Hematopoietic multipotent progenitor cell treated with erythropoietin and hydrocortisone succinate and interleukin-3 and kit ligand, for 17 days (in vitro differentiated cells): ENCODE measurements at places on chromosomes 1 and 21.

- DNase-seq, result no peak
Measured at GRCh38 chr1:54312796-54313316, 93.3 kb downstream of the SSBP3 start.

- DNase-seq, result no peak
Measured at GRCh38 chr1:224042557-224043118, 71.3 kb upstream of the FBXO28 start.

DNA sequence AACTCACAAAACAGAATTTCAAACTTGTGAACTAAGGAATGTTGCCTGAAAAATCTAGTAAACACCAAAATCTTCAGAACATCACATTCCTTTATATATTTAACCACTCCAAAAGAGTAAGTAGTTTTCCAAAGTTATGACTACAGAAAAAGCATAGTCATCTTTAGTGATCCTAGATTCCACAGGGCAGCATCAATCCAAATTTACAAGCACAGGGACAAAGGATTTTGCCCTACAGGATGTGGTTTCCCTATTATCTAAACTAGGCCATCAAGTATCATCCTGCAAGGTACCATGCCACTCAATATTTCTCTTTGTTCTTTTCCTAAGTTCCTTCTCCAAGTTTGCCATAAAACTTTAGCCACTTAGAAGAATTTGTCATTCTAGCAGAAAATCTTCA, 33.0 kb downstream of the COP1 start:
- DNase-seq, result no peak

DNA sequence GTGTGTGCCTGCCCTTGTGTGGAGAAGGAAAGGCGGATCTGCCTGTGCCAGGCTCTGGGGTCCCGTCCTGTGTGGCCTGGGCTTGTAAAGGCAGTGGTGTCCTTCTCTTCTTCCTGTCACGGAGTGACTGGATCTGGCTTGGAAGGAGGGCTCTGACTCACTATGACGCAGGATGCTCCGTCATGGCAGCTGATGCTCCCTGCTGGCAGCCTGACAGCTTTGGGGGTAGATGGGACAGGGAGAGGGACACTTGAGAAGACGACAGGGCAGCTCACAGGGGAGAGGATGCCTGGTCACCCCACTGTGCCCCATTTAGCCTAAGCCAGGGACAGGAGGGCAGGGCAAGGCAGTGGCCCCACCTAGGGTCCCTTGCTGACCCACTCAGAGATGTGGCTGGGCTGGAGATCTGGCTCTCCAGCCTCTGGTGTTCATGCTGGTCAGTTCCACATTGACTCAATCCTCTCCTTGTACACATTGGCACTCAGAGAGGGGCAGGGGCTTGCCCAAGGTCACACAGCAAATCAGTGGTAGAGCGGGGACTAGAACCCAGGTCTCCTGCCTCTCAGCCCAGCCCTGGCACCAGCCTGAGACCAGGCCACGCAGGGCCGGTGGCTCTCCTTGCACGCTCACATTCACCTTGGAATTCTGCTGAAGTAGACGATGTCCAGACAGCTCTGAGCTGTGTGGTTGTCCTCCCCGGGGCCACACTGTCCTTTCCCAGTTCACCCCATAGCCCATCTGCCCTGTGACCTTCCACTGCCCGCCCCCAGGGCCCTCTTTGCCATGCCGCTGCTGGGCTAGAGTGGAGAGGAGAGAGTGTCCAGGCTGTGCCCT, 2.8 kb upstream of the FAM131C start:
- DNase-seq, result no peak

- no peak for DNase-seq
Measured at GRCh38 chr1:221308534-221309511, 429.6 kb downstream of the HLX start.

DNA sequence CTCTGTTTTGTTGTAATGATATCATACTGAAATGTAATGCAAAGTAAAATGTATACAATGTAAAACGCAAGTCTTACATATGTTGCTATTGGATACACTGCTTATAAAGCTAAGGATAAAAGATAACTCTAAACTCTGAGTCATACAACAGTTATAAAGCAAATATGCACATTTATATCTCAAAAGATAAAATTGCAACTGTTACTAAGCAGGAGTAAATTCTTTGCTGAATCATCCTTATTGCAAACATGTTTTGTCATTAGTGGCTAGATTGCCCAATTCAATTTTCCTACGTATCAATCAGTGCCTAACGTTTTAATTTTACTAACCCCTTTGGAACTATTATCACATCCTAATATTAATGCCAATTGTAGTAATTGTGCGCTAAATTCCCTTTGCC, 762.9 kb downstream of the LTN1 start:
- DNase-seq, result no peak

DNA sequence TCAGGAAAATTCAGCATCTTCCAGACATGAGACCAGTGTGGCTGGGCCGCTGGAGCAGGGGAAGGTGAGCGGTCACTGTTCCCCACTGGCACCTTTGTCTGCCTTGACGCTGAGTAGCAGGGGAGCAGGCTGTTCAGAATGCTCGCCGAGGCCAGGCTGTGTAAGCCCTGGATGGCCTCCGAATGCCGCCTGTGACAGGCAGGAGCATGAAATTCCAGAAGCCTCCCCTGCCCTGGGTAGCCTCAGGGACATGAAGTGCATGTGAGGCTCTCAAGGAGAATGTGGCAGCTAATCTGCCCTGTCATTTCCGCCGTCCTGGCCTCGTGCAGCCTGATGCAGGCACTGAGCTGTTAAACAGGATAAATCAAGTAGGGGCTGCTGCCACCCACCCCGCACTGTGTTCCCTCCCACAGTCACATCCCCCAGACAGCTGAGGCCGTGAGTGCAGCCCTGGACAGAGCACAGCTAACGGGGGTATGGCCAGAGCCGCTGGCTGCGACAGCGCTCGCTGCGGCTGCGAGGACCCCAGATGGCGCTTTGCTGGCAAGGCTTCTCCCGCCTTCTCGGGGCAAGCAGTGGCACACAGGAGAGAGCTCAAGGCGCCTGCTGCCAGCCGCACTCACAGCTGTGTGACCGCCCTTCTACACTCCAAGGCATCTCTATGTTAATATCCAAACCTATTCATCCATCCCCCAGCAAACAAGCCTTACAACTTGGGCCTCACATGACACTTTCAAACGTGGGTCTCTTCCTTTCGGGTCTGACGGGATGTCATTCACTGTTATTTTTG, 105.0 kb upstream of the COL6A1 start:
- no peak for DNase-seq

GRCh38 chr21:25735646-25736597, 1.1 kb downstream of the GABPA start:
- peak; percentile 39 for DNase-seq

DNA sequence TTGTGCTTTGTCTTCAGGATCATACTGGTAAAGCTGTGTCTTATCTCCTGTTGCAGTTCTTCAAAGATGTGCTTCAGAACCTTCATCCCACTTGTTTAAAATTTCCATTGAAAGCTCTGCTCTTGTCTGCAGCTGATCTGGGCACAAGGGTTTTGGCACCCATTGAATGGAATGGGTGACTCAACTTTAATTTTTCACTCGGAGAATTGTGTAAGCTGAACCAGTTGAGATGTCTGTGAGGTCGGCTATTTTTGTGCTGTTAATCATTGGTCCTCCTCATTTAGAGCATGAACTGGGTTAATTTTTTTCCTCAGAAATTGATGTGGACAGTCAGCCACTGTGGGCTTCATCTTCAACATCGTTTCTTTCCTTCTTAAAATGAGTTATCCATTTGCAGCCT, 252.1 kb downstream of the TM2D1 start:
- DNase-seq, result no peak

- no peak for DNase-seq
Measured at GRCh38 chr1:1024771-1025699, 5.1 kb downstream of the AGRN start.

GRCh38 chr1:75134647-75135572, 722 bp downstream of the LHX8 start:
- DNase-seq, result no peak

GRCh38 chr1:110393691-110394492, 3.1 kb upstream of the SLC16A4 start:
- no peak for DNase-seq

DNA sequence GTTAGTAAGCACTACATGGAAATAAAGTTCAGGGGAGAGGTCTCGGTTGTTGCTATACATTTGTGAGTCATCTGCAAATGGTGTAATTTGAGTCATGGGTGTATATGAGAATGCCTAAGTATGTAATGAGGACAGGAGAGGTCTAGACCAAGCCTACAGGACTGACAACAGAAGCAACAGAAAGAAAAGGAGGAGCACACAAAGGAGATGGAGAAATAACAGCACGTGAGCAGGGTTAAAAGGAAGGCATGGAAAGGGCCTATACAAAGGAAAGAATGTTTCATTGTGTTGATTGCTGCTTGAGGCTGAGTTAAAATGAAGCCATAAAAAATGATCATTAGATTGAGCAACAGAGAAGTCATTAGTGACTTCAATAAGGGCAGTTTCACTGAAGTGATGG, 28.0 kb upstream of the PRKAA2 start:
- no peak for DNase-seq

DNA sequence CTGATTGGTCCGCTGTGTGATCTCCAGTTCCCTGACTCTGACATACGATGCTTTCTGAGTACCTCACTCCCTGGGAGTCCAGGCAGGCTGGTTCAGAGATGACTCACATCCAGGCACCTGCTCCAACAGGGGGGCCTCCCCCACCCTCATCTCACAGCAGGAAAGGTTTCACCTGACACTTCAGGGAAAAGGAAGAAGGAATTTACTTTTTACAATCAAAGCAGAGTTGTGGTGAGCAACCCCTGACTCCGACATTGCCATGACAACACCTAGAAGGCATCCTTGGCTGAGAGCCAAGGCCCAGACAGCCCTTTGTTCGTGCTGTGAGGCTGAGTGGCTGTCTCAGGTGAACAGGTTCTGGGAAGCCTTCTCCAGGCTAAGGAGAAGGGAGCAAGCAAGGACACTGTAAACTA, 164.6 kb upstream of the GJB5 start:
- no peak for DNase-seq

DNA sequence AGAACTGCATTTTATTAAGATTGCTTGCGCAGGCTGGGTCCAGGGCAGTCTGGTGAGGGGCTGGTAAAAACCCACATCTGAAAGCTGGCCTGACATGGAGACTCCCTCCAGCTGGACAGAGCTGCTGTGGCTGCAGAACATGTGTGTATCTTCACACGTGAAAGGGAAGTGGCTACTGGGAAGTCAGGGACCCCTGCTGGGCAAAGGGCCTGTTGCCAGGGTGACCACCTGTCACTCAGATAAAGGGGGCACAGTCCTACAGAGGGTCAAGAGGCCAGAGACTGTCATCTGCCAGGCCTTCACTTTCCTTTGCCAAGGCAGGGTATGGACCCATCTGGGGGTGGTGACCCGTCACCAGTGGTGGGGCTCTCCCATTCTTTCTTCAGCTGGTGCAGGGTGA, 17.5 kb downstream of the NKAIN1 start:
- DNase-seq, result no peak

GRCh38 chr21:28537371-28538079, 455.2 kb downstream of the LTN1 start:
- DNase-seq, result no peak

DNA sequence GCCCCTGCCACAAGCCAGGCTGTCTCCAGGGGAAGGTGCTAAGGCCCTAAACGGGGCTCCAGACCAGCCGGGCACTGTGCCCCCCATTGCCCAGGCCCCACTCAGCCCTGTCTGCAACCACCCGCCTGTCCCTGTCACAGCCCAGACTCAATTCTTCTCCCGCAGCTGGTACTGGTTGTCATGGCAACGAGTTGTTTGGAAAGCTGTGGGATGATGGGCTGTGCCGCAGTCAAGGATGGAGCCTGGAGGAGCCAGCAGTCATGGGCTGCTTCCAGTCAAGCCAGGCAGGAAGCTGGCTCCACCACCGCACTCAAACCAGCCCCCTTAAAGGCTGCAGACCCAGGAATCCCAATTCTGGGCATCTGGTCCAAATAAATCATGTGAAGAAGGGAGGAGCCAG, 4.2 kb downstream of the SPOCD1 start:
- DNase-seq, result no peak

DNA sequence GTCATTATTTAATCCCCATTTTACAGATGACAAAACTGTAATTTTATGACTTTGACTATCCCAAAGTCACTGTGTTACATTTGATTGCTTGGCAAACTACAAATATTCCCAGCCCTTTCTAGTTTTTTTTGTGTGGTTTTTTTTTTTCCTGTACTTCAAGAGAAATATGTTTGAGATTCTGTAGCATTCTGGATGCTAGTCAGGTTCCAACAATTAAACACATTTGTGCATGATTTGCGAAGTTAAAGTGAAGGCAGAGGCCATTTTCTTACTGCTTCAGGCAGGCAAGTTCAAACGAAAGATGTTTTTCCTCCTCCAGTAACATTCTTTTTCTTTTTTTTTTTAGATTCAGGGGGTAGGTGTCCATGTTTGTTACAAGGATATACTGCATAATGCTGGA, 107.9 kb upstream of the SERTAD4 start:
- no peak for DNase-seq

DNA sequence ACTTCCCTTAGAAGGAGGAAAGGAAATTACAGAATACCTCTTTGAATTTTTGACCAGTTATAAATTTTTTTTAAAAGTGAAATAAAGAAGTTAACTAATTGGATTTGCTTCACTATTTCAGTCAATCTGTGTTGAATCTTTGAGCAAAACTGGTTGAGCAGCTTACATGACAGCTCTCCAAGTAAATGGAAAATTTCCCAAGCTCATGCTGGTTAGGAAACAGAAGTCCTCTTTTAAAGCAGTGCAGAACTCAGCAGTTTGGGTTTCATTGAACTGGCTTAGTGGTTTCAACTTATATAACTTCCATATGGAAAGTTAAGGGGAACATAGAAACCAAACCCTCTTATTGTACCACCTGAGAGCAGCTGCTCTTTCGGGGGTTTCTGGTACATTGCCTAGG, 250.5 kb downstream of the PDE4B start:
- no peak for DNase-seq

DNA sequence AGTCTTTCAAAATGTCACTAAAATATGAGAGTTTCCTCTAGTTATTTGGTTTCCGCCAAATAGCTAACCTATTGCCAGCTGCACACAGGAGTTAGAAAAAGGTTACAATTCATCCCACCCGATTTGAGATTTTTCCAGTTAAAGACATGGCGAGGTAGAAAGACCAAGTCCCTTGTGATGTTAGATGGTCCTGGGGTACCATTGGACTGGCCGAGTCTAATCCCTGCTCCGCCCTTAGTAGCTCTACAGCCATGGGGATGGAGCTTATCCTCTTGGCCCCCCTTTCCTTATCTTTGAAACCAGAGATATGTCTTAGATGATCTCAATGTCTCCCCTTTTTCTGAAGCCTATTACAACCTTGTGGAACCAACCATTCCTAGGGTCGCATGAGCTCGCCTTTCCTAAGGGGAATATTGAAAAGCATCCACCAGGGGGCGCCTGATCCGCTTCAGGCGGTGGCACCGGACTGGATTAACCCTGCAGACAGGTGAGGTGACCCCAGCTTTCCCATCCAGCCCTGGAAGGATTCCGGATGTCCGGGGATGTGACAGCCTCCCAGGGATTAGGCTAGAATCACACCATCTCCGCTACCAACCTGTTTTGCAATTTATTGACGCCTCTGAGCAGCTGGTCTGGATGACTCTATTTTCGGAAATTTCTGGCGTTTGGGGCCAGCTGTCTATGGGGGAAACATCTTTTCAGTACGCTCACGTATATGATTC, 68.3 kb upstream of the SIM2 start:
- peak; percentile 64 for DNase-seq

GRCh38 chr1:42933610-42934491, 24.8 kb downstream of the SLC2A1 start:
- peak; percentile 64 for DNase-seq
